ENCODE measurements at places on chromosomes 4 and X. TPM values are rescaled to one million over a fixed set of nuclear protein-coding genes. Genes with fewer than 3 reads are reported as not detected.

Gene PDS5A
- 94.5 TPM for total RNA-seq

Gene XAGE1A
- not detected for total RNA-seq

Gene SOWAHD
- 0.50 TPM for total RNA-seq

Gene HSD17B13
- total RNA-seq: 1.5 TPM

Gene RASL11B
- 8.0 TPM for total RNA-seq

Gene GAR1
- 5.8 TPM for total RNA-seq

Gene SOX3
- total RNA-seq: 2.1 TPM

Gene IL21
- total RNA-seq: not detected

Gene POLN
- total RNA-seq: 8.9 TPM

Gene UGT2B17
- not detected for total RNA-seq

Gene HTN1
- not detected for total RNA-seq

Gene GPRASP3
- total RNA-seq: 49.5 TPM

Gene LANCL3
- total RNA-seq: 2.1 TPM

Gene REPS2
- total RNA-seq: 35.1 TPM

Gene CNGA1
- total RNA-seq: 1.1 TPM

Gene ABCG2
- total RNA-seq: 64.2 TPM

Gene VCX3B
- total RNA-seq: not detected

Gene NUDT11
- 14.9 TPM for total RNA-seq

Gene NPY5R
- 11.8 TPM for total RNA-seq

Gene CLNK
- 0.10 TPM for total RNA-seq

Gene GYPA
- 27.3 TPM for total RNA-seq

Gene UGT8
- 319 TPM for total RNA-seq

Gene XKRX
- total RNA-seq: 0.10 TPM

Gene HELT
- not detected for total RNA-seq

Gene IL2
- not detected for total RNA-seq

Gene CXCL10
- total RNA-seq: 0.28 TPM

Gene TMEM31
- not detected for total RNA-seq

Gene GAGE12J
- not detected for total RNA-seq

Data from spinal cord (tissue), 10 donors.